ENCODE measurements at places on chromosomes 5 and 9. TPM values are rescaled to one million over a fixed set of nuclear protein-coding genes. Genes with fewer than 3 reads are reported as not detected.

Gene PRR16
- total RNA-seq, result not detected

Gene LHX3
- not detected for total RNA-seq

Gene PDLIM7
- 60.6 TPM for total RNA-seq

Gene OR1Q1
- not detected for total RNA-seq

Gene CSF1R
- 3.6 TPM for total RNA-seq

Gene GZMA
- total RNA-seq, result 250 TPM

Gene SQSTM1
- 196 TPM for total RNA-seq

Gene CEP72
- total RNA-seq, result 33.8 TPM

Gene CXCL14
- not detected for total RNA-seq

Gene PCSK1
- not detected for total RNA-seq

DNA sequence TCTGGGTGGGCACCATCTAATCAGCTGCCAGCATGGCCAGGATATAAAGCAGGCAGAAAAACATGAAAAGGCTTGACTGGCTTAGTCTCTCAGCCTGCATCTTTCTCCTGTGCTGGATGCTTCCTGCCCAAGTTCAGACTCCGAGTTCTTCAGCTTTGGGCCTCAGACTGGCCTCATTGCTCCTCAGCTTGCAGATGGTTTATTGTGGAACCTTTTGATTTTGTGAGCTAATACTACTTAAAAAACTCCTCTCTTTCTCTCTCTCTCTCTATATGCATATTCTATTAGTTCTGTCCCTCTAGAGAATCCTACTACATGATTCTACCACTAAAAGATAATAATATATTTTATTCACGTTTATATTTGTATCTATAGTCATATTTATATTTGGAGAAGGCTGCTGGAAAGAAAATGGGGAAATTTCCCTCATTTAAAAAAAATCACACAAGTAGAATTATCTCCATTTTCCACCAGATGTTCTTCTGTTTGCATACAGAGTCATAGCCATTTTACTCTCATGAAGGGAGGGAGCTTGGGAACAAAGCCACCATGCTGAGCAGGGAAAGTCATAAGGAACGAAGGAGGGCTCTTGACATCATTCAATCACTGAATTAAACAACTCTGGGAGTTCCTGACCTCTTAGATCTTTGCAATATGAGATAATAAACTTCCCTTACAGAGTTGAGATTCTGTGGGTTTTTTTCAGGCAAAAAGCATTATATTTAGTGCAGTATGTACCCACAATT lies 1137.4 kb upstream of the CDH18 start:
- H3K27ac ChIP-seq, result no peak overlapping the region
- H3K36me3 ChIP-seq, result no peaks in the 10 kb centered on the region
- H3K4me1 ChIP-seq, result no peaks in the 10 kb centered on the region
- no peak for DNase-seq
- H3K4me3 ChIP-seq, result no peak overlapping the region

- no peak overlapping the region for H3K27ac ChIP-seq
- DNase-seq, result no peak
- H3K27me3 ChIP-seq, result peaks cover 1% of the 10 kb centered on the region
- H3K4me1 ChIP-seq, result no peaks in the 10 kb centered on the region
Observed at GRCh38 chr9:134338394-134339182, 12.3 kb downstream of the RXRA start.

GRCh38 chr9:80175286-80176150 lies 603.8 kb downstream of the TLE4 start:
- H3K27ac ChIP-seq, result no peak overlapping the region
- no peak overlapping the region for H3K4me3 ChIP-seq
- no peaks in the 10 kb centered on the region for H3K36me3 ChIP-seq
- no peaks in the 10 kb centered on the region for H3K4me1 ChIP-seq

GRCh38 chr9:68817079-68817875 lies 112.2 kb downstream of the PIP5K1B start:
- peaks cover 11% of the 10 kb centered on the region for H3K27me3 ChIP-seq
- no peaks in the 10 kb centered on the region for H3K36me3 ChIP-seq
- H3K27ac ChIP-seq, result no peak overlapping the region
- DNase-seq, result no peak
- H3K4me3 ChIP-seq, result no peak overlapping the region

GRCh38 chr9:135692410-135692809 lies 6.9 kb downstream of the SOHLH1 start:
- no peak for DNase-seq
- no peak overlapping the region for H3K27ac ChIP-seq
- H3K36me3 ChIP-seq, result no peaks in the 10 kb centered on the region
- H3K4me3 ChIP-seq, result no peak overlapping the region
- H3K4me1 ChIP-seq, result no peaks in the 10 kb centered on the region

DNA sequence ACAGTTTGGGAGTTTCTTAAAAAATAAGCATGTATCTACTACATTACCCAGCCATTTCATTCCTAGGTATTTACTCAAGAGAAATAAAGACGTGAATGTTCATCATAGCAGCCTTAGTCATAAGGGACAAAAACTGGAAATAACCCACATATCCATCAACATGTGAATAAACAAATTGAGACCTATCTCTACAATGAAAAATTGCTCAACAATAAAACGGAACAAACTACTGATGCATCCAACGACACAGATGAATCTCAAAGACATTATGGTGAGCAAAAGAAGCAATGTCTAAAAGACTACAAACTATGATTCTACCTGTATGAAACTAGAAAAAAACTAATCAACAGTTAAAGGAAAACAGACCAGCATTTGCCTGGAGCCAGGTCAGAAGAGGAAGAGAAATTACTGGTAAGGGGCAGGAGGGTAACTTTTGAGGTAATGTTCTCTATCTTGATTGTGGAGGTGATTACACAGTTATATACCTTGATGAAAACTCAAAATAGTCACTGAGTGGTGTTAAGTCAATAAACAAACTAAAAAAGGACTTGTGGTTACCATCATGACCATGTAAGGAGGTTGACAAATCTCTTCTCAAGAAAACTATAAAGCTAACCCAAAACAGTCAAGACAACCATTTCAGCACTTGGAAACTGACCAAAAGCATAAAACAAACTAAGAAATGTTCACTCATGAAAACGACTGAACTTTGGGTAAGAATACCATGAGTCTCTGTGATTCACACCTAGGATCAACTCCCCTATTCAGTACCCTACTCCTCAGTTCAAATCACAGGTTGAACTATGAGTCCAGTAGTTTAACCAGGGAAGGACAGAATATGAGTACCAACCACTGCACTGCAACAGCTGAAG lies 10.4 kb downstream of the UIMC1 start:
- no peak overlapping the region for H3K4me3 ChIP-seq
- no peak overlapping the region for H3K27ac ChIP-seq
- H3K36me3 ChIP-seq, result peaks cover 40% of the 10 kb centered on the region
- peaks cover 18% of the 10 kb centered on the region for H3K4me1 ChIP-seq

GRCh38 chr5:115798252-115798651 lies 18.2 kb downstream of the CDO1 start:
- H3K27ac ChIP-seq, result no peak overlapping the region
- DNase-seq, result no peak
- peaks cover 19% of the 10 kb centered on the region for H3K4me1 ChIP-seq

- peaks cover 17% of the 10 kb centered on the region for H3K36me3 ChIP-seq
- H3K27ac ChIP-seq, result no peak overlapping the region
- DNase-seq, result no peak
Observed at GRCh38 chr5:94072116-94072515, 330.7 kb upstream of the POU5F2 start.

DNA sequence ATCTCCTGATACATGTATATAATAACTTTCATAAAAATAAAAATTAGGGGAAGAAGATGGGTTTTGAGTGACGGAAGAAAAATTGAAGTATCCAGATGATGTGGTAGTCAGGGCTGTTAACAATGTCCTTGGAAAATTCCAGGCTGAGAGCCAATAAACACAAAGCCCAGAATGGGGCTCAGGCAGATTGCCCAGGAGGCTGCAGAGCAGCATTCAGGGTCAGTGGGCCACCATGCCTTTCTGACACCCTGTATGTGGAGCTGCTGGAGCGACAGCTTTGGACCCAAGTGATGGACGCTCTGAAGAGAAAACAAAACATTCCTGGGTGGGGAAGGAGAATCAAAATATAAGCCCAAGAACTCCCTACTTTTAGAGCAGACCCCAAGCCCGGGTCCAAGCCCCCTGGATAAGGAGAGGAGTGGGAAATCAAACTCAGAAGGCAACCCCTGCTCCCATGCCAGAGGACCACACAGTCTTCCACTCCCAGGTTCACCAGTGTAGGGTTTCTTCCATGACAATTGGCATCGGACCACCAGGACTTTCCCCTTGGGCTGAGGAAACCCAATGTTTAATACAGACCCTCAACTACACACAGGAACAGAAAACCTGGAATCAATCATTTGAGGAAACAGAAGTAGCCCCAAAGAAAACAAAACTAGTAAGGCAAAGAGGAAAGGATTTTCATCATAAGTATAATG lies 45.7 kb upstream of the SPATA31C2 start:
- no peak overlapping the region for H3K4me3 ChIP-seq
- DNase-seq, result no peak
- peaks cover 41% of the 10 kb centered on the region for H3K27me3 ChIP-seq
- H3K4me1 ChIP-seq, result peaks cover 9% of the 10 kb centered on the region
- H3K36me3 ChIP-seq, result peaks cover 2% of the 10 kb centered on the region
- no peak overlapping the region for H3K27ac ChIP-seq

- no peaks in the 10 kb centered on the region for H3K4me1 ChIP-seq
- H3K4me3 ChIP-seq, result no peak overlapping the region
- no peaks in the 10 kb centered on the region for H3K36me3 ChIP-seq
- no peaks in the 10 kb centered on the region for H3K27me3 ChIP-seq
- H3K27ac ChIP-seq, result no peak overlapping the region
Observed at GRCh38 chr5:20470997-20471396, 483.0 kb upstream of the CDH18 start.

GRCh38 chr5:168274406-168274805 lies 17.0 kb upstream of the WWC1 start:
- H3K4me1 ChIP-seq, result peaks cover under 1% of the 10 kb centered on the region
- DNase-seq, result no peak
- no peaks in the 10 kb centered on the region for H3K36me3 ChIP-seq
- H3K27me3 ChIP-seq, result peaks cover 3% of the 10 kb centered on the region
- H3K27ac ChIP-seq, result no peak overlapping the region

DNA sequence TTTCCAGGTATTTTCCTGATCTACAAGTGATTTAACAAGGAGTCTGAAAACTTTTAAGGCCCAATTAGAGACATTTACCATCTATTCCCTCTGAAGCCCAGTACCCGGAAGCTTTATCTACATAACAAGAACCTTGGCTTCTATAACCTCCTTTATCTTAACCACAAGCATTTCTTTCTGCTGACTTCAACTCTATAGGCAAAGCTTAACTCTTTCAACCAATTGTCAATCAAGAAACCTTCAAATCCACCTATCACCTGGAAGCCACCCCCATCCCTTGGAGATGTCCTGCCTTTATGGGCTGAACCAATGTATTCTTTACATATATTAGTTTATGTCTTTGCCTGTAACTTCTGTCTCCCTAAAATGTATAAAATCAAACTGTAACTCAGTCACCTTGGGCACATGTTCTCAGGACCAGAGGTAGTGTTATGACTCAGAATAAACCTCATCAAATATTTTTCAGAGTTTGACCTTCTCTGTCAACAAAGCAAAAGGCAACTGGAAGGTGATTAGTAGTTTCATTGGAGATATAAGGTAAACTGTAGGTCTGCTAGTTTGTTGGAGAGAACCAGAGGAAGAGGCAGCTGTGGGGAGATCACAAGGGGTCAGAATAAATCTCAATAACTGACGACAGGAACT lies 13.0 kb upstream of the RIMOC1 start:
- H3K36me3 ChIP-seq, result peaks cover 11% of the 10 kb centered on the region
- H3K27ac ChIP-seq, result peak overlapping the region; percentile 35
- no peak for DNase-seq
- H3K4me3 ChIP-seq, result peak overlapping the region; percentile 20

DNA sequence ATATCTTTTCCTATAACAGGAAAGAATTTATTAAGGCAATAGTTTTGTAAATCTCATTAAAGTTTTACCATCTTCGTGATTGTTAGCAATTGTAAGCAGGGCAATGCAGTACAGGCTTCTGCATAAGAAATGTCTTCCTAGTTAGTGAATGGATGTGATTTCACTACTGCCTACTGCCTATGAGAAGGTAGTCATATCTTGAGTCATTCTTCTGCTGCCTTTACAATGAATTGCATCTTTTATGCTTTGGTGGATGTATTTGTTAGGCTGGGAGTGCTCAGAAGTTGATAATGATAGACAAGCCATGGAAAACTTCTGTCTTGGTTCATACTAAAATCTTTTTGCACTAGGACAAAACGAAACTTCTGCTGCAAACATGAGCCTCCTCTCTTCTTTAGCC lies 128.0 kb downstream of the ADAMTSL1 start:
- H3K27ac ChIP-seq, result no peak overlapping the region
- DNase-seq, result no peak
- H3K4me1 ChIP-seq, result no peaks in the 10 kb centered on the region
- no peak overlapping the region for H3K4me3 ChIP-seq
- no peaks in the 10 kb centered on the region for H3K36me3 ChIP-seq

DNA sequence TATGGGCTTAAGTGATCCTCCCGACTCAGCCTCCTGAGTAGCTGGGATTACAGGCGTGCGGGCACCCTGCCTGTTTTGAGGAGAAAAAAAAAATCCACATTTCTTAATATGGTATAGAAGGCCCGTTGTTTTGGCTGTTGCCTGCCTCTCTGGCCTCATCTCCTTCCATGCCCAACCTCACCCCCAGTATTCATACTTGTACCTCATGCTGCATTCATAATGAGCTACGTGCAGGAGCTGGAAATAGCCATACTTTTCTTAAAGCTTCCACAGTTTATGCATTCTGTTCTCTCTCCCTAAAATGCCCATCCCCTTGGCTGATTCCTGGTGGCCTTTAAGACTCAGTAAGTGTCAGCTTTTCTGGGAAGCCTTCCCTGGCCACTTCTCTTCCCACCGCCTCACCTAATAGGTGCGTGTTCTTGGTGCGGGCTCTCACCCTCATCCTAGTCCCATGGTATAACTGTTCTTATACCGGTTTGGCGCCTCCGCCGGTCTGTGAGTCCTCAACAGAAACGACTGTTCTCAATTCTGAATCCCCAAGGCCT lies 2.1 kb upstream of the TPM2 start:
- peaks cover 15% of the 10 kb centered on the region for H3K4me1 ChIP-seq
- no peak overlapping the region for H3K27ac ChIP-seq
- no peak for DNase-seq
- peaks cover 6% of the 10 kb centered on the region for H3K36me3 ChIP-seq

GRCh38 chr5:53557386-53557785 lies 3.1 kb upstream of the NDUFS4 start:
- no peak overlapping the region for H3K27ac ChIP-seq
- H3K4me3 ChIP-seq, result no peak overlapping the region
- H3K4me1 ChIP-seq, result peaks cover 11% of the 10 kb centered on the region

DNA sequence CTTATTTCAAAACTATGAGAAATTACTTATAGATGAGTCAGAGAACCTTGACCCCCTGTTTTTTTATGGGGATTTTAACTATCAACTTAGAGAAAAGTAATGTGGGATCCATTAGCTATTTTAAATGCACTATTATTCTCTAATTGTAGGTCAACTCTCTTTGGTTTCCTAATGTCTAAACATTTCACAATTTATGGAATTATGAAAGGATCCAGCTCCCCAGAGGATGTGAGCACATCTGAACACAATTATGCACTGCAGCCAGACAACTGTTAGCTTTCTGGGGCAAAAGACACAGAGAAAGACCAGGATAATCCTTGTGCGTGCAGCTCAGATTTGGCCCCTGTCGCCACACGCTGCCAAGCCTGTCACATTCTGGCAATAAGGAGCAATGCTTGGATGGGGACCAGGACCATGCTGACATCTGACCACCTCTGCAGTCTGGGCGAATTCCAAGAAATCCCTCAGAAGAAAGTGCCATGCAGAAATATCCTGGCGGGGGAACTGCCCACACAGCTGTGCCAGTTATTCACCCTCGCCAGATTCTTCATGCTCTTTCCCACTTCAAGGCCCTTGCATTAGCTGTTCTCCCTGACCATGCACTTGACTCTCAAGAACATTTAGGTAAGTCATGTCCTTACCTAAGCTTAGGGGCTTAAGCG lies 22.2 kb upstream of the CMBL start:
- peaks cover 55% of the 10 kb centered on the region for H3K27me3 ChIP-seq
- peaks cover 8% of the 10 kb centered on the region for H3K4me1 ChIP-seq
- H3K27ac ChIP-seq, result no peak overlapping the region
- H3K4me3 ChIP-seq, result no peak overlapping the region
